ENCODE measurements at places on chromosomes 1 and 21. TPM values are rescaled to one million over a fixed set of nuclear protein-coding genes. Genes with fewer than 3 reads are reported as not detected.

GRCh38 chr1:212127221-212127620, 91.7 kb downstream of the DTL start:
- DNase-seq, result peak; percentile 65

GRCh38 chr1:63693944-63694571, 79.8 kb upstream of the ROR1 start:
- no peak for DNase-seq

- no peak for DNase-seq
Observed at GRCh38 chr1:192958871-192959270, 100.3 kb downstream of the UCHL5 start.

Gene S100A1
- total RNA-seq, result 0.63 TPM

DNA sequence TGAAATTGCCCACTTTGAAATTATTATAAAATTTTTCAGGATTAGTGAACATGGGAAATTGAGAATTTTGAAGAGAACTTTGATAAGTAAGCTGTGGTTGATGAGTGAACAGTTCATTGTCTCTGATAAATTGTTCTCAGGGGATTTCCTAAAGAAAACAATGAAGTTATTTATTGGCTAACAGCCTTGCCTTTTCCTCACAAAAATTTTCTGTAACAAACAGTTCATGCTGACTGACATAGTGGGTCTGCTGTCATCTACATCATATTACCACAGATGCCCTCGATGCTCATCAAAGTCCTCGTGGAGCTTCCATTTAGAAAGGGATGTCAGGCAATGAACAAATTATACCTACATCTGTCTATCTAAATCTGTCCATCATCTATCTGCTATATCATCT, 113.4 kb downstream of the PTBP2 start:
- DNase-seq, result no peak

DNA sequence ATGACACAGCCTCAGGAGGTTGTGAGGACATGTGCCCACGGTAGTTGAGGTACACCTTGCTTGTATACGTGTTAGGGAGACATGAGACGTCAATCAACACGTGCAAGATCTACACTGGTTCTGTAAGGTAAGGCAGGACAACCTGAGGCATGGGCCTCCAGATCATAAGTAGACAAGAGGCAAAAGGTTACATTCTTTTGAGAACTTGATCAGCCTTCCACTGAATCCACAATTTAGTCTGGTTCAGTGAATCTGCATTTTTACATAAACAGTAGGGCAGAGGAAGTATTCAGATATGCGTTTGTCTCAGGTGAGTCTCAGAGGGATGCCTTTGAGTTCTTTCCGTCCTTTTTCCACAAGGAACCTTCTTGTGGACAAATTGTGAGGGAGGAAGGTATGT, 348.9 kb downstream of the ASTN1 start:
- DNase-seq, result no peak

Gene ARMH1
- total RNA-seq, result 0.62 TPM

DNA sequence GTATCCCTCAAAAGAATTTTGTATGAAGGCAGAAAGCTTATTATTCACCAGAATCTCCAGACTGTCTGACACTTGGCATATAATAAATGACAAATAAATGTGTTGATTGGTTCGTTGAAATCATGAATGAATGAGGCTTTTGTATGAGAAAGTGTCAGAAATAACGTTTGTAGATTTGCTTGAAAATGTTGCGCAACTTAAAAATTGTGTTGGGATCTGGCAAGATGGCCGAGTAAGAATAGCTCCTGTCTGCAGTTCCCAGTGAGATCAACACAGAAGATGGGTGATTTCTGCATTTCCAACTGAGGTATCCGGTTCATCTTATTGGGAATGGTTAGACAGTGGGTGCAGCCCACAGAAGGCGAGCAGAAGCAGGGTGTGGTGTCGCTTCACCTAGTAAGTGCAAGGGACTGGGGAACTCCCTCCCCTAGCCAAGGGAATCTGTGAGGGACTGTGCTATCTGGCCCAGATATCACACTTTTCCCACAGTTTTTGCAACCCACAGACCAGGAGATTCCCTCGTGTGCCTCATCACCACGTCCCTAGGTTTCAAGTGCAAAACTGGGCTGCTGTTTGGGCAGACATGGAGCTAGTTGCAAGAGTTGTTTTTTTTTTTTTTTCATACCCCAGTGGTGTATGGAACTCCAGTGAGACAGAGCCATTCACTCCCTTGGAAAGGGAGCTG, 759.0 kb downstream of the LTN1 start:
- no peak for DNase-seq

- no peak for DNase-seq
Observed at GRCh38 chr1:182127656-182128055, 66.1 kb upstream of the ZNF648 start.

All from H7 (cell line).